CD4-positive, alpha-beta T cell treated with Interleukin-6 at 100 ng/mL for 8 hours (primary cell): ENCODE measurements at places on chromosomes 2 and 18.

GRCh38 chr2:209422191-209422754 lies 1.6 kb upstream of the MAP2 start:
- DNase-seq = no peak

GRCh38 chr18:31659576-31660177 lies 24.7 kb downstream of the B4GALT6 start:
- DNase-seq = no peak

DNA sequence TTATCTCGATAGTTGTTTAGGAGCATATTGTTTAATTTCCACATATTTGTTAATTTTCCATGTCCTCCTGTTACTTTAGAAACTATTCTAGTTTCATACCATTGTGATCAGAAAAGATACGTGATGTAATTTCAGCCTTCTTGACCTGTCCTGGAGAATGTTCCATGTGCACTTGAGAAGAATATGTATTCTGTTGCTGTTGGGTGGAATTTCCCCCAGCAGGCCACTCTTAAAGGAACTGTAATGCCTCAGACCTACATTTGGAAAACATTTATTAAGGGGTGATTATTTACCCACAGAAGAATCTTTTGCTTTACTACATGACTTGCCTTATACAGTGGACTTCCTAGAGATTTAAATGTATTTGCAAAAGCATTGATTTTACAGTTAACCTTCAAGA lies 55.5 kb downstream of the LIMS1 start:
- no peak for DNase-seq

DNA sequence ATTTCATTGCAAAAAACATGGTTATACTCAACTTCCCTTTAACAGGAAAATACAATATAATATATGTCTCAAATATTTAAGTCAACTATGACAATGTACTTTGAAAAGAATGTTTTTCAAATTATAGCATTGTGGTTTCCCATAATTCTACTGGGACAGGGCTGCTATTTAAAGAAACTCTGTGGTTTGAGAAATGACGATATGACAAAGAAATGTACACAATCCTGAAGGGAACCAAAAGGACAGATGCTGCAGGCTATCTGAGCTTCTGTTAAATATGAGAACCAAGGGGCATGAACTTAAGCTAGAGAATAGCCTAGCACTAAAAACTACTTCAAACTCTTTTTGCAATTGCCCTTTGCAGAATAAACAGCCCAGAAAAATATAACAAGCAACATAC lies 415.9 kb downstream of the GRB14 start:
- no peak for DNase-seq

DNA sequence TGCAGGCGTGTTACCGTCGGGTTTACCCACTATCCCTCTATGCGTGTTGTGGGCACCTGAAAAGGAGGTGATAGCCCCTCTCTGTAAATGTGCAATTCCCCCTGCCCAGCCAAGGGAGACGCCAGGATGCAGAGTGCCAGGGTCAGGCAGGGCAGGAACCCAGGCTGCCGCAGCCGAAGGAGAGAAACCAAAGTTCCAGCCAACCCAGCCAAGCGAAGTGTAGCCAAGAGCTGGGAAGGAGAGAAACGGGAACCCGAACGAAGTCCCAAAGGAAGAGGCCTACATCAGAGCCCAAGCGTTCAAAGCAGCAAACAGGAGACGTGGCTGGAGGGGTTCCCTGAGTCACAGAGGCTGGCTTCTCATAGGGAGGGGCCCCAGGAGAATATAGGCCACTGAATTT lies 24.2 kb upstream of the SPR start:
- DNase-seq = no peak

- DNase-seq = no peak
Observed at GRCh38 chr18:62282188-62282629, 42.9 kb upstream of the TNFRSF11A start.

GRCh38 chr2:96730212-96730611 lies 9.7 kb downstream of the LMAN2L start:
- no peak for DNase-seq

DNA sequence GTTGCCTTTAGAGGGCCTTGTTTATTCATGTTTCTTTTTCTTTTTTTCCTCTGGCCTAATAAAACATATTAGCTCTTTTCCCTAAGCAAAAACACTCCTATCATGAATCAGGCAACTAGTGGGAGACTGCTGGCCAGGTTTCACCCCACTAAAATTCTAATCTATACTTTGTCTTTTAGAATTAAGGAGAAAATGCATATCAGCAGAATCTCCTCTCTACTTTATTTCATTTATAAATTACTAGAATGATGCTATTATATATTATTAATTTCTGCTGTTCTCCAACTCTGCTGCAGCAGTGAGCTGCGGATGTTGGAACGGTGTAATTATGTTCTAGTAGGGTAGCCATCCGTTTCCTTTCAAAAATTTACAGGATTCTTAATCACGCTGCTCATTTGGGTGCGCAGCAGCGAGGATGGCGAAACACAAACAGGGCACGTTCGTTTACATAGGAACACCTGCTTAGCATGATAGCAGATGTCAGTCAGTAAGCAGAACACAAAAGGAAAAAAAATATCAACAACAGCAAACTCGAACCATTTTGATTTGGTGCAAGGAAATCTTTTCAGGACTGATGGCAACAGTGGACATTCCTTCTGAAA lies 30.5 kb downstream of the ZEB2 start:
- no peak for DNase-seq

GRCh38 chr2:39216346-39217191 lies 27.2 kb downstream of the CDKL4 start:
- DNase-seq = peak; percentile 89

- DNase-seq = no peak
Observed at GRCh38 chr18:3217948-3218647, 1.7 kb downstream of the MYOM1 start.

- no peak for DNase-seq
Observed at GRCh38 chr18:61803393-61803792, 89.4 kb downstream of the RNF152 start.
